T-helper 9 cell (primary cell): ENCODE measurements at places on chromosomes 13 and 19.

DNA sequence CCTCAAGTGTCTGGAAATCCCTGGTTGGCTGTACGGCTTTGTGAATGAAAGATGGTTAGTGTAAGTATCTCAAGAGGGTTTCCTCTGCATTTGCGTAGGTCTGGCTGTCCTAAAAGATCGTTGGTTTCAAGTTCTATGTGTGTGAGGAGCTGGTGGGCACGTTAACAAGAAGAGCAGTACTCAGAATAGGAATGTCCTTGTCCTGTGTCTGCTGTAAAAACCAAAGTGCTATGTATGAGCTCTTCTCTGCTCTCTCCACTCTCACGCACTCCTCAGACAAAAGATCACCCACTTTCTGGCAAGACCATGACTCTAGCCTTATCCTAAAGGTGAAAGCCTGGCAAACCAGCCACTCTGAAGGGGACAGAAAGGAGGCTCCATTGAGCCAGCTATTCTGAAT is 39.1 kb downstream of the USP12 start:
- DNase-seq: no peak

- DNase-seq: no peak
Measured at GRCh38 chr13:24644036-24644435, 36.2 kb upstream of the ATP12A start.

DNA sequence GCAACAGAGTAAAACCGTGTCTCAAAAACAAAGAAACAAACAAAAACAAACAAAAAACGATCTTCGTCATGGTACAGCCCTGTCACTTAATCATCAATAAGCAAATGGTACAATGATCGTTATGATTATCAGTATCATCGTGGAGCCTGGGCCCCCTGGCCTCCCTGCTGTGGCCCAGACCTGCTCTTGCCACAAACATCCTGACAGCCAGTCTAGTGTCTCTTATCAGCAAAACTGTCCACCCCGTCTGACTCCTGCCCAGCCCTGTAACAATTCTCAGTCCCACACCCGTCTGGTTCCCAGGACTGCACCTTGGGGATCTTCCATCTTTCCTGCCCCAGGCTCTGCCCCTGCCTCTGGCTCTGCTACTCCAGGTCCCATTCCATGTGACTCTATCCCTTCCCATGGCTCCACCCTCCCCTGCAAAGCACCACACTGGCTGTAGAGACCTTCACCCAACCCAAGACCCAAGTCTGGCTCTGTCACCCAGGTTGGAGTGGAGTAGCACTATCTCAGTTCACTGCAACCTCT is 5.7 kb downstream of the ZNF653 start:
- no peak for DNase-seq

- no peak for DNase-seq
Measured at GRCh38 chr13:48158290-48158689, 63.4 kb upstream of the MED4 start.

DNA sequence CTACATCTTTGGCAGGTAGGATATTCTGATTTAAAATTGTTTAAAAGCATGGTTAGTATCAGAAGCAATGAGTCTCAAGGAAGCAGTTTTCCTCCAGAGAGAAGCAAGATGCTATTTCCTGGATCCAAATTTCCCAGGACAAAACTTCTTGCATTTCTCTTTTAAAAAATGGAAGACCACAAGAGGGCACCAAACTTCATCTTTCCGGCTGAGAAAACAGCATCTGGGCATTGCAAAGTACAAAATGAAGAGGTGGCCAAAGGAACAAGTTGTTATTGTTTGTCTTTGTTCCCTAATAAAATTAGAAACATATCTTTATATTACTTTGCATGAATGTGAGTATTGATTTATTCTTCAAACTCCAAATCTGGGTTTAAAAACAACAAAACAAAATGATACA is 60.0 kb upstream of the LRCH1 start:
- no peak for DNase-seq

DNA sequence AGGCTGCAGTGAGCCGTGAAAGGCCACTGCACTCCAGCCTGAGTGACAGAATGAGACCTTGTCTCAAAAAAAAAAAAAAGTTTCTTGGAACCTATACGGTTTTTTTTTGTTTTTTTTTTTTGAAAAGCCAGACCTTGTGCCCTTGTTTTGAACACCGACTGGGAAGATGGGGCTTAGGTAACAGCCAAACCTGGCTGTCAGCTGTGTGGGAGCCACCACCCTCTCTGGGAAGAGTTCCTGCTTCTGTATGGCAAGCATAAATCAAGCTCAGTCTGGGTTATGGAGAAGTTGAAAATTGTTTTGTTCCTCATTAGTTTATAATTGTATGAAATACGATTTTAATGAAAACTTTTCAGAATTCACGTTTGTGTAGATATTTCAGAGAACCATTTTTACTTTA is 39.5 kb downstream of the MPHOSPH8 start:
- DNase-seq: no peak

DNA sequence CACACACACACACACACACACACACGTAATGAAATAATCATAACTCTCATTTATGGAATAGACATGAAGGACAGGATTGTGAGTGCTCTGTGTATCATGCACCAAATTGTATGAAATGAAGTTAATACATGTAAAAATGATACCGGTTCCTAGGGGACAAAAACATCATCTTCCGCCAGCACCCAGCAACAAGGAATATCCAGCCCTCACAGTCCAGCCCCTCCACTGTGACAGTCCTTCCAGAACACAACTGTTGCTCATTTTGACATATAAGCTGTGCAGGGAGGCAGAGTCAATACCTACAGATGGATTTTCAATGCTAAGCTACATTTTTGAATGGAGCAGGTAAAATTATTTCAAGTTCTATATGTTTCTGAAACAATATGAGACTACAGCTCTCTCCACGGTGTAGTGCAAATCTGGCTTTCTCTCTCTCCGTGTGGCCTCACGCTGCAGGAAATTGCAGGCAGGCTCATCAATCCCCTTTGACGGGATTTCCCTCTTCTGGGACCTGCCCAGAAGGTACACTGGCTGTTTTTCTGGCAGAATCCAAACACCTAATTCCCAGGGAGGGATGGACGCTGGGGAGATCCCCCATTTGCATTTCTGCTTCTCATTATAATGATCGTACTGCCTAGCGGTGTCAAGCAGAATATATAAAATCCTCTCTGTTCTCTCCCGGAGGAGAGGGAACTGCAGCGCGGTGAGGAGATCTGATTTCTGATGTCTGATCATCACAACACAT is 494.0 kb downstream of the LIG4 start:
- DNase-seq: no peak

DNA sequence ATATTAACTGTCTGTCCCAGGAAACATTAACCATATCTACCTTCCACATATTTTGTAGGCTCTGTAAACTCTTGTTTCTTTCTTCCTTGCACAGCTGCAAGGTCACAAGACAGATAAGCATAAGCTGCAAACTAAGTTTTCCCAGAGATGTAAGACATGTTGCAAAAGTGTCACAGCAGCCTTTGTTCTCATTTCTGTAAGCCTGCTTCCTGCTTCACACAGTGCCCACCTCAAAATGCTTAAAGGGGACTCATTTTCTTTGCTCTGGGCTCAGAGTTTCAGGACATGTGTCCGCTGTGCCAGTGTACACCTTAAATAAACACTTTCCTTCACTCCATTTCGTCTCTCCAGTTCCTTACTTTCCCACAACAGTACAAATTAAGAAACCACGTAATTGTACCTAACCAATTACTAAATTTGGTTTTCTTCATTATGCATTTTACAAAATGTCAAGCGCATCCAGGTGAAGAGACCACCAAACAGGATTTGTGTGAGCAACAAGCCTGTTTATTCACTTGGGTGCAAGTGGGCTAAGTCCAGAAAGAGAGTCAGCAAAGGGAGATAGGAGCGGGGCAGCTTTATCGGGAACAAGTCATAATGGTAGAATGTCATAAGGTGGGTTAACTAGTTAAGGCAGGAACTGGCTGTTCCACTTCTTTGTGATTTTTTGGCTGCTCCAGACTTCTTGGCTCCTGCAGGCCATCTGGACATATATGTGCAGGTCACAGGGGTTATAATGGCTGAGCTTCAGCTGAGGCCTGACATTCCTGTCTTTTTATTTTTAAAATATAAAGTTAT is 12.7 kb upstream of the ZNF431 start:
- DNase-seq: no peak

DNA sequence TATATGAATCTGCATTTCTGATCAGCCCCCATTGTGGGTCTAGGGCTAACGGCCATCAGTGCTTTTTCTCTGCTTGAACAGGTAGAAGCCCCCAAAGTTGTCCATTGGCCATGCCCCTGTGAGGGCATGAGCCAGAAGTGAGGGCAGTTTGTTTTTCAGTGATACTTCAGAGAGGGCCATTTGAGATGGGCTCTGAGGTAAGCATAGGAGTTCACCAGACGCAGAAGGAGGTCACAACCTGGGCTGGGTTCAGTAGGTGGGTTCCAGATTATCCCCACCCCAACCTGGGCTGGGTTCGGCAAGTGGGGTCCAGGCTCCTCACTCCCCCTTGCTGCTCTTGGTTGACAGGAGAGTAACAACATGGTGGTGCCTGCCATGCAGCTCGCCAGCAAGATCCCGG is 33.4 kb downstream of the MAU2 start:
- DNase-seq: no peak

GRCh38 chr13:112711528-112712265 is 21.9 kb downstream of the ATP11A start:
- no peak for DNase-seq

GRCh38 chr13:27960362-27961226 is 8.5 kb downstream of the CDX2 start:
- DNase-seq: no peak
